ENCODE measurements at places on chromosomes 16 and 17. TPM values are rescaled to one million over a fixed set of nuclear protein-coding genes. Genes with fewer than 3 reads are reported as not detected.
A peak's percentile ranks its signal among the peaks of the same experiment; 100 is the strongest.

Gene FBXO31
- total RNA-seq: 22.6 TPM

Gene MYH2
- total RNA-seq: 1.5 TPM

Gene SF3B3
- total RNA-seq: 430 TPM

Gene ENDOV
- total RNA-seq: 18.1 TPM

- DNase-seq: peak; percentile 69
Measured at GRCh38 chr17:38604479-38605403, 1.0 kb downstream of the SRCIN1 start.

GRCh38 chr17:44960691-44961090 lies 7.4 kb downstream of the C1QL1 start:
- DNase-seq: no peak

DNA sequence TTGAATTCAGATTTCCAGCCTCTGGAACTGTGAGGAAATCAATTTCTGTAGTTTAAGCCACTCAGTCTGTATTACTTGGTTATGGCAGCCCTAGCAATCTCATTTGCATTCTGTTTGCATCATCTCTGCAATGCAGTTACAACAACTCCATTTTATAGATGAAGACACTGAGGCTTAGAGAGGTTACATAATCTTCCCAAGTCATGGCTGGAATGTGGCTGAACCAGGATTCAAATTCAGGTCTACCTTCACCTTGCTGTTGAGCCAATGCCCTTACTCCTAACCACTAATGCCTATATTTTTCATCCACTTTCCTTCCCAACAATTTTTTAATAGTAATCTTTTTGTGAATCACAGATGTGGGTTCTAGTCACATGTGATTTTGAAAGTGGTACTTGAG lies 469.8 kb upstream of the CCL2 start:
- no peak for DNase-seq

DNA sequence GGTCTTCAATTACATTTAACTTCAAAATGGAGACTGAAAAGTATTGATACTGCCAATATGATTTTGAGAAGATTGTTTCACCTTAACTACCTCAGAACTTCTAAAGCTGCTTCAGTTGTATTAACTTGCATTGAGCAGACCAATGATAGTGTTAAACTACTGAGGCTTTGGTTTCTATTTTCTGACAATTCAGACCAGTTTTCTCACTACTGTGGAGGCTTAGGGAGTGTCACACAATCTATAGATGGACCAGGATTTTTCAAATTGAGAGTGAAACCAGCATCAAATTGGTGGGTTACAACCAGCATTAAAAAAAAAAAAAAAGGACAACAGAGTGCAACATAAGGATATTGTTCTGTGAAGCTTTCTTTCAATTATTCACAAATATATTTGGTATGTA lies 21.2 kb downstream of the COG1 start:
- no peak for DNase-seq

- DNase-seq: no peak
Measured at GRCh38 chr17:11493936-11494335, 104.3 kb upstream of the DNAH9 start.

DNA sequence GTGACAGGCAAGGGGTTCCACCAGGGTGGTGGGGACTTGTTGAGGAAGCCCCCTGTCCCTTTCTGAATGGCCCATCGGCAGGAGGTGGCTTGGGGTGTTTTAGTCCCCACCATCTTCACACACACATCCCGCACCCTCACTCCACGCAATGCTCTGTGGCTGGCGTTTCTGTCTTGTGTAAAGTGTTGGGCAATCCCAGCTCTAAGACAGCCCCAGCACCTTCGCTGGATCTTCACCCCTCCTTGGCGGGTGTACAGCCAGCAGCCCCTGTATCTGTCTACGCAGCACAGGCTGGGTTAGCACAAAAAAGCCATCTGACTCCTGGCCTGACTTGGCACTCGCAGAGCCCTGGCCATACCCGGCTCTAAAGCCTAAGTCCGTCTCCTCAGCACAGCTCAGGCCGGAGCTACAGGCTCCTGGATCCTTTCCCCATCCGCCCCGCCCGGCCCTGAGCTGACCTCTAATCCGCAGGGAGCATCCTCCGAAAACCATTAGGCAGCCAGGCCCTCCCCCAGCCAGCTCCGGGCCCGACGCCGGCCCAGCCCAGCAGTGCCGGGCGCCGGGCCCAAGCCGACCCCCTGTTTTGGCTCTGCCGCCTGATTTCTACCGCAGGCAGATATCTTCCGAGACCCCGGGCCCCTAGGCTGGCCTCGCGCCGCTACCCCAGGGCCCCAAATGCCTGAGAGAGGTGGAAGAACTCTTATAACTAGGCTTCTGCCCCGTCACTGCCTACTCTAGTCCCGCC lies 42.4 kb upstream of the TAC4 start:
- peak; percentile 42 for DNase-seq

GRCh38 chr16:4371357-4372000 lies at the start of gene VASN:
TSS of gene VASN (plus strand) at chr16:4371848. CDS start at chr16:4380878, 9,030 bp downstream.
- DNase-seq: peak; percentile 83
